NCI-H1048 (cell line): ENCODE measurements at places on chromosomes 16 and 17.

GRCh38 chr16:76970087-76970744 is 220.8 kb upstream of the MON1B start:
- DNase-seq: no peak

DNA sequence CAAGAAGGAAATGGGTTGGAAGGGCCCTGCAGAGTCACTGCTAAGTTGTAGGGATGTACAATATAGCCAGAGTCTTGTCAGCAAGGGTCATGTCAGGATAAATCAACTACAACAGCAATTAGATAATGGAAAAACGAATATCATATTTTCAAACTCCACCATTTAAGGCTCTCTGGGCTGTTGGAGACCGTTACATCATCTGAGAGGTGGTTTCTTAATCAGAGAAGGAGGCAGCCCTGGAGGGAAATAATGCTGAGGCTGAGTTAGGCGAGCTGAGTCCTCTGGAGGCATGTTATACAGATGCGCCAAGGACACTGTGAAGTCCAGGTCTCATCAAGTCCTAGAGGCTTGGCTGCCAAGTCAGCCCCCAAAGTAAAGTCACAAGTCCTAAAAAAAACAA is 30.3 kb downstream of the LYRM9 start:
- no peak for DNase-seq

GRCh38 chr17:79188048-79188447 is 113.4 kb downstream of the ENGASE start:
- no peak for DNase-seq

DNA sequence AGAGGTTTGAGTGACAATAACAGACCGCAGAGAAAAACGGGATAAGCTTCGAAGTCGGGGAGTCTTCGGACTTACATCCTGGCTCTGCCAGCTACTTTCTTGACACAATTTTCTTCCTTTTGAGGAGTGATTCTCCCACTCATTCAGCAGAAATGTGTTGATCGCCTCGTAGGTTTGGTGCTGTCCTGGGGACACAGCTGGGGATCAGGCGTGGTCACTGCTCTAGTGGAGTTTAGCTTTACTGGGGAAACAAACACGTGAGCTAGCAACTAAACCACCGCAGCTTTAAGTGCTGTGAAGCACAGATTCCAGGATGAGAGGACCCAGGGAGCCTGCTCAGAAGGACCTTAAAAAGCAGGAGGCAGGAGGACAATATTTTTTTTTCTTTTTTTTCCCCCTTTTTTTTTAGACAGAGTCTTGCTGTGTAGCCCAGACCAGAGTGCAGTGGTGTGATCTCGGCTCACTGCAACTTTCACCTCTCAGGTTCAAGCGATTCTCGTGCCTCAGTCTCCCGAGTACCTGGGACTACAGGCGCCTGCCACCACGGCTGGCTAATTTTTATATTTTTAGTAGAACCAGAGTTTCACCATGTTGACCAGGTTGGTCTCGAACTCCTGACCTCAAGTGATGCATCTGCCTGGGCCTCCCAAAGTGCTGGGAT is 858 bp downstream of the NUBP1 start:
- DNase-seq: no peak

GRCh38 chr17:74677558-74678466 is 34.9 kb downstream of the CD300LF start:
- no peak for DNase-seq

DNA sequence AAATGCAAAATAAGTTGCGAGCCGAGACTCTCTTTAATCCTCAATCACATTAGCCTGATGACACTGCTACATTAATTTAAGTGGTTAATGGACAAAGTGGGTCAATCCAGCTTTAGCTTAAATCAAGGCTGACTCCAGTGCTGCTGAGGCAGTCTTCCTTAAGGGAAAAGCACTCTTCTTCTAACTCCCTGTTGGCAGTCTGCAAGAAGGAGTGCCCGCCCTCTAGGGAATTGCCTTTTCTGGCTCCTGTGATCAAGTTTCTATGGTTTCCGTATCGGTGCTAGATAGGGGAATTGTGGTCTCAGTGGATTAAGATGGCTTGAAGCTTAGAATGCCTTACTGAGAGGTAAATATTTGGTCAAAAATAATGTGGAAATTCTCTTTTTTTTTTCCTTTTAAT is 41.0 kb downstream of the HS3ST3B1 start:
- DNase-seq: no peak
